Activated T-cell treated with anti-CD3 and anti-CD28 coated beads for 1 hour (primary cell): ENCODE measurements at places on chromosomes 2 and 18.

DNA sequence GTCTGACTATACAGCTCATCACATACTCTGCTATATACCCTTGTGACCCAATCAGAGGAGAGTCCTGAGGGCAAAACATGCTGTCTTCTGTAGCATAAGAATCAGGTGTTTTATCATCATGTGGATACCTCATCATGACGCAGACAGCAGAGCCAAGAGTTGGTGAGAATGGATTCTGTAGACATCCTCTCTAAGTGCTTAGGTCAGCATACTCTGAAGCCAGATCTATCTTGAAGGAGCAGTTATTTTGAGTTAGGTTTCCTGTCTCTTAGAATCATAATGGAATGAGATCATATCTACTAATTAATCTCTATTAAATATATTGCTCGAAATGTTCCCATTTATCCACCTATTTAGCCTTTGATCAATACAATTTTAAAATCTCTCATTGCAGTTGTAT, 190.2 kb upstream of the KCNH7 start:
- no peak for DNase-seq

DNA sequence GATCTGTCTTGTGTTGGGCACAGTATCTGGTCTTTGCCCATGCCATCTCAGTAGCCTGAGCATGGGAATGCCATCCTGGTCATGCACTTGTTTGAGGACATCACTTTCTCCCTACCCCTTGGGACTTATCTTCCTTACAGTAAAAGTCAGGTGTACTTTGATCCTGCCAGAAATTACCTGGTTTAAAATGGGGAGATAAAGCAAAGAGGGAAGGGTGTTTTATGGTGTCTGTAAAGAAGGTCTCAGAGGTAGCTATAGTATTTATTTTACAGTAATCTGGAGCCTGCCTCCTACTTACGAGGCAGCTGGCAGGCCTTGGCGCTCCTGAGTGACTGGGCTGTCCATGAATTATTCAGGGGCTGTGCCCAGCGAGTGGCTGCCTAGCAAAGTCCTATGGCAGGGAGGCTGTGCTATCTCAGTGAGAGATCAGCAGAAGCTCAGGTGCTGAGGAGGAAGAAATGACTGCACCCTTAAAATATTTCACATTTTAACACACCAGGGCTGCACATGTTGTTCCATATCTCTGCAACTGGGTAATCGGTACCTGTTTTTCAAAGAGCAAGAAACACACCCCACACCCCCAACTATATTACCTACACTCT, 93.9 kb downstream of the SPTBN1 start:
- DNase-seq = no peak

DNA sequence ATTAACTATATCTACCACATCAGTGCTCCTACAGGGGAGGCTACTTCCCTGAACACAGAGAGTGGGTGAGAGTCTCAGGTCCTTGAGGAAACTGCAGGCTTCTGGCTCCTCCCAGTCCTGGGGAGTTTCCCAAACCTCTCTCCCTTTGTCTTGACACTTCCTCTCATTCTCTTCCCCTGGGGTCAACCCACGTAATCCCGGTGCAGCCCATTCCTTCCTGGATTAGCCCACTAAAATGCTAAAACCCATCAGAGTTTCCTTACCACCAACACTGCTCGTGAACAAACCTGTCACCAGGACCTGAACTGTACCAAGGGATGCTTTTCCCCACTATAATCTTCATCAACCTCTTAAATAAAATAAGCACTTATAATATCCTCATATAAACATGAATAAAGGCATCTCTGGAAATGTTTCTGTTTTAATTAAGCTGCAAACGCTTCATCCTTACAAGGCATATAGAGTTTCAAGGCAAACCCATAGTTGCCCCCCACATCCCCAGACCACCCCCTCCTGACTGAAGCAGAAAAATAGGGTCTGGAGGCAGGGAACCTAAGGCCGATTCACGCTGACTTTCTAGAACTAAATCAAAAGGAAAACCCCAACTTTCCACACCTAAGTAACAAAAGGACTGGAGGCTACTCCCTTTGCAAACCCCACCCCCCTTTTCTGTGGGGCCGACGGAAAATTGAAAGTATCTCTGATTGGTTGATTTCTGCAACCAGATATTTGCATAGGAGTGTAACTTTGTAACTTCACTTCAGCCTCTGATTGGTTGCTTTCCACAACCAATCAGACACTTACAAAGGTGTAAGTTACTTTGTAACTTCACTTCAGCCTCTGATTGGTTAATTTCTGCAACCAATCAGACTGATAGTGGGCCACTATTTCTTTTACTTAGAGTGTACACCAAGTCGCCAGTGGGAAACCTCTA, 19.0 kb downstream of the TMSB10 start:
- no peak for DNase-seq

- DNase-seq = no peak
Observed at GRCh38 chr18:50177294-50177992, 17.5 kb downstream of the MYO5B start.

DNA sequence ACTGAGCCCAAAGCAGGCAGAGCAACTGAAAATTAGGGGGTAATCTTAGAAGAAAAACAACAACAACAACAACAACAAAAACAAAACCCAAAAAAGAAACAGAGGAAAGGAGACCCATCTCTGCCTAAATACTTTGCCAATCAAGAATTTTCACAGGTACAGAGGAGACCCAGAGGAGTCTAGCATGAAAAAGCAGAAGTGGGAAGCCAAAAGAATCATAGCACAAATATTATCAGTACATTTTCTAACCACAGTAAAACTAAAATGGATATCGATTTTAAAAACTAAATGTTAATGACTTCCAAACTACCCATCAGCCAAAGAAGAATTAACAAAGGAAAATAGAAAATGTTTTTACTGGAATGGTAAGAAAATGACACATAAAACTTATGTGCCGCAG, 148.1 kb downstream of the BAZ2B start:
- no peak for DNase-seq

DNA sequence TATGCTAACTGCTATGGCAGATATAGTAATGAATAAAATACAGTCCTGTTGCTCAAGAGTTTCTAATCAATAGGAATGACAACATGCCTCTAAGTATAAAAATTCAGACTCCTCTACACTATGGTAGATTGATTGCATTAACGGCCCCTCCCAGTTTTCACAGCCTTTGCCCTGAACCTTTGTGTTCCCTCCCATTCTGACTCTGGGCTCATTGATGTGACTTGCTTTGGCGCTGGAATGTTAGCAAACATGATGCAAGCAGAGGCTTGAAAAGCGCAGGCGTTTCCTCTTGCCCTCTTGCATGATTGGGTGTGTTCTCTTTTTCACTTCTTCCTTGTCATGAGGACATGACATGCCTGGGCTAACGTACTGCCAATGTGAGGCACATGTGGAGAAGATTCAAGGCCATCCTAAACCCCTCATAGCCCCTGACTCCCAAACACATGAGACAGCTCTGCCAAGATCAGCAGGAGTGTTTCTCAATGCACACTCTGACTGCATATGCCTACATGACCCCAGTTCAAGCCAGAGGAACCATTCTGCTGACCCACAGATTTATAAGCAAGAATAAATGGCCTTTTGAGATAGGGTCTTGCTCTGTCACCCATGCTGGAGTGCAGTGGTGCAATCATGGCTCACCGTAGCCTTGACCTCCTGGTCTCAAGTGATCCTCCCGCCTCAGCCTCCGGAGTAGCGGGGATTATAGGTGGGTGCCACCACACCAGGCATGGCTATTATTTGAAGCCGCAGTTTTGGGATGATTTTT, 49.7 kb upstream of the CD28 start:
- no peak for DNase-seq

GRCh38 chr2:26359886-26360473, 13.4 kb upstream of the ADGRF3 start:
- no peak for DNase-seq

- no peak for DNase-seq
Observed at GRCh38 chr2:181904022-181904632, 12.6 kb downstream of the ITPRID2 start.

- DNase-seq = no peak
Observed at GRCh38 chr2:191629001-191629453, 48.9 kb upstream of the NABP1 start.

- DNase-seq = no peak
Observed at GRCh38 chr2:226865273-226865672, 29.4 kb downstream of the RHBDD1 start.

- no peak for DNase-seq
Observed at GRCh38 chr18:75492852-75493251, 65.3 kb upstream of the SMIM21 start.

- no peak for DNase-seq
Observed at GRCh38 chr2:37457401-37457901, 113.0 kb downstream of the QPCT start.

GRCh38 chr2:120254178-120254577, 1.5 kb downstream of the RALB start:
- DNase-seq = no peak

- no peak for DNase-seq
Observed at GRCh38 chr2:197500503-197501131, 438 bp downstream of the HSPE1 start.

DNA sequence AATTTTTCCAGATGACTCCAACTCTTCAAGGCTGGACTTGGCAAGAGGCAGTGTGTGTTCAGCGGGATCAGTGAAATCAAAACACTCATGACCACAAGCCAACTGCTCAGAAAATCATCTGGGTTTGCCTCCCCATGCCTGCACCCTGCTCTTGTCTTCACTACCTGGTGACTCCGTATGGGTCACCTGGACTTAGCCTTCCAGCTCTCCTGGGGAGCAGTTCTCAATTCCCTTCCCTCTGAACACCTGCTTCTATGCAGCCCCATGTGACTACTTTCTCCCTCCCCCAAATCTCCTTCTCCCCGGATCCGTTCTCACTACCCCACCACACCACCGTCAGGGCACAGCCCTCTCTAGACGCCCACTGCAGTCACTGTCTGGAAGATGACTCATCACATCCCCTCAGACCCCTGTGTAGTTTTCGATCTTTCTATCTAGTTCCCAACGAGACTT, 130.2 kb upstream of the ID2 start:
- no peak for DNase-seq

GRCh38 chr2:29450596-29451222, 335.5 kb downstream of the CLIP4 start:
- DNase-seq = no peak

DNA sequence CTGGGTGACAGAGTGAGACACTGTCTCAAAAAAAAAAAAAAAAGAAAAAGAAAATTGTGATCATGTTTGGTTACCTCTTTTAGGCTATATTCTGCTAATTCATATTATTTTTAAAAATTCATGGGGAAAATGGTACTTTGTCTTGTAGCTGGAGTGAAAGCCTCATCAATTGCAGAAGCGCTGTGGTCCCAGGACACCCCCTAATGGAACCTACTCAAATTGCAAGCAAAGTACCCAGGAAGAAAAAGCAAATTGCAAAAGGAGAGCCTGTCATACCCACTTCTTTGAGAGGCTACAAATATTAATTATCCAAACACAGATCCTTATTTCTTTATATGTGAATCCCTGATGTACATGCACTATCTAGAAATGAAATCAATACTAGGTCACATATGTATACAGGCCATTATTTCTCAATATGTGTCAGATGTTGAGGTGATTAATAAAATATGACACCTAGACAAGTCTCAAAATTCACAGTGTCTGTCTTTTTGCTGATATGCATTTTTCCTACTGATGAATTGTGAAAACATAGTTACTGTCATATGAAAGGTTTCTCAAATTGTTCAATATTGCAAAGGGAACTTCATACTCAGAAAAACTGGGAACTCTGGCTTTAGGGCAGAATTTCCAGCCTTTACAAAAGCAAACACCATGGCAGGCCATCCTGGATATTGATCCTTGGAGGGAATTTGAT, 12.6 kb downstream of the CRACDL start:
- DNase-seq = no peak

DNA sequence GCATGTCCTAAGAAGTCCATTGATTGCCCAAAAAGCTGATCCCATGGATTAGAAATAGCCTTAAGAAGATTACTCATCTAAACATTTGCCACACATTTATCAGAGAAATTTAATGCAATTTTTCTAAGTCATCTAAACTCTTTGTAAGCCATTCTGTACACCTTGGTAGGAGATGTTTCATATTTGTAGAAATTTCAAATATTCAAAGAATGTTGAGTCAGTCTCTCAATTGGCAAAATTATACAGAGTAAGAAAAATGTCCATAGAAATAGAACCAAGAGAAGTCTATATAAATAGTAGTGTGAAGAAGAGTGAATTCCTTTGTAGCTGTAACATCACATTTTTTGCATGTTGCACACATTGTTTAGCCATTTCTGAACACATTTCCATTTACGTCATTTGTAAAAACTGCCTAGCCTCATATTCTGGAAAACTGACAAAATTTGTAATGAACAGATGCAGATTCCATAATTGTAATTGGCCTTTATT, 128.6 kb downstream of the MSTN start:
- DNase-seq = no peak

DNA sequence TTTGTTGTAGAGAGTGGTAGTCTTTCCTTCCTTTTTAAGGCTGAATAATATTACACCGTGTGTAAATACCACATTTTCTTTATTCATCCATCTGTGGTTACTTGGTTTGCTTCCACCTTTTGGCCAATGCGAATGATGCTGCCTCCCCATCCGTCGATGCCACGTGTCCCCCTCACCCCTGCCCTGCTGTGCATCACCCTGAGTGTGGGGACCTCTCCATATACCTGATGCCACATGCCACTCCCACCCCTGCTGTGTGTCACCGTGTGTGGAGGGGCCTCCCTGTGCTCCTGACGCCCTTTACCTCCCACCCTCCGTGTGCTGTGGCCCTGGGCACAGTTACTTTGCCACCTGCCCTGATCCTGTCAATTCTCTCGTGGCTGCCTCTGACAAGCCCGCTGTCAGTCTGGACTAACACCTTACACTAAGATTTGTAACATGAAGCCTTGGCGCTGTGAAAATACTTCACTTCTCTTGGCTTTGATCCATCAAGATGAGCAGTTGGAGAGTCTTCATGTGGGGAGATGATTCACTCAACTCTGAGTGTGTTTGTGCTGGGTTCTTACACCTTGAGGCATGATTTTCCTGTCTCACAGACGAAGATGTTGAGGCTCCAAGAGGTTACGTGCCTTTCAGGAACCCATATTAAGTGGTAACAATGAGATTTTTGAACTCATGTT, 234.0 kb downstream of the ZNF407 start:
- DNase-seq = no peak

- no peak for DNase-seq
Observed at GRCh38 chr2:133573491-133574162, 5.4 kb upstream of the NCKAP5 start.

DNA sequence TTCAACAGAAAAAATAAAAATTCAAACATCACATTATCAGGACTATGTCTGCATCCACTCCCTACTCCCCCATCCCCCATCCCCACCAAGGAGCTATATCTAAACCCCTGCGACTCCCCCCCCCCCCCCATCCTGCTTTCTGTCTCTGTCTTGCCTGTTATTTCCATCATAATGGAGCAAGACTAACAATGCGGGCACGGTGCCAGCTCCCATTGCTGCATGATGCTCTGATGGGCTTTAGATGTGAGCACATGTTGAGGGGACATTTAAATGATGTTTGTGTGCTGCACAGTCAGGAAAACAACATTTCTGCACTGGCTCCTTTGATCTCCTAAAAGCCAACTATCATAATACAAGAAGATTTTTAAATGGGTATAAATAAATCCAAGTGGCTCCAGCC, 644.2 kb upstream of the SETBP1 start:
- no peak for DNase-seq

GRCh38 chr18:4181882-4182568, 273.1 kb downstream of the DLGAP1 start:
- DNase-seq = no peak

- DNase-seq = no peak
Observed at GRCh38 chr18:48058486-48058885, 128.0 kb upstream of the SMAD2 start.
